ENCODE measurements at places on chromosomes 11 and 22. TPM values are rescaled to one million over a fixed set of nuclear protein-coding genes. Genes with fewer than 3 reads are reported as not detected.

NUCB2 gene
- 93.3 TPM for total RNA-seq

- no peak overlapping the region for H3K27ac ChIP-seq
- H3K36me3 ChIP-seq = no peaks in the 10 kb centered on the region
- no peak for DNase-seq
- H3K27me3 ChIP-seq = no peaks in the 10 kb centered on the region
- no peaks in the 10 kb centered on the region for H3K4me1 ChIP-seq
- H3K4me3 ChIP-seq = no peak overlapping the region
Measured at GRCh38 chr11:21316591-21316990, 647.2 kb downstream of the NELL1 start.

DNA sequence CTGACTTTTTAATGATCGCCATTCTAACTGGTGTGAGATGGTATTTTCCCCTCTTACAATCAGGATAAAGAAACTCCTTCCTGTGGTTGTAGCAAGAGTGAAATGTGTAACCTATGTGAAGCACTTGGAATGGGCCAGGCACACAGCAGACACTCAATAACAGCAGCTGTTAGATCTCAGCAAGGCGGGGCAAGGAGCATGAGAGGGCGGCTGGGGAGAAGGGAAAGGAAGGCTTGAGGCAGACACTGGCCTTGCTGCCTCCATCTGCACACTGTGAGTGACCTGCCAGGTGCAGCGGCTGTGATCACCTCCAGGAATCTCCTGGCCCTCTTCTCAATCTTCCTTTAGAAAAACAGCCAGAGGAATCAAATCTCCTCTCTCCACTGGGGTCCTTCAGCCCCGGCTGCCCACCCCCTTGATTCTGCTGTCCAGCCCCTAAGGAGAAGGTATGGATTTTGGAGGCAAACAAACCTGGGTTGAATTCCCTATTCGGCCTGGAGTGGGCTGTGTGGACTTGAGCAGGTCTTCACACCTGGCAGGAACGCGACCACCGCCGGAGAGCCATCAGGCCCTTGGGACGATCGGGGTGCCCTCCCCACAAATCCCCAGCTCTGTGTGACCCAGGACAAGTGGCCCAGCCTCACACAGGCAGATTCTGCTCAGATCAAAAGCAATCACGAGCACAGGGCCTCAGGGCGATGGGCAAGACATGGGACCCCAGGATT lies 49.0 kb downstream of the RPUSD4 start:
- H3K27ac ChIP-seq = peak overlapping the region; percentile 88
- no peaks in the 10 kb centered on the region for H3K27me3 ChIP-seq
- H3K36me3 ChIP-seq = no peaks in the 10 kb centered on the region
- DNase-seq = peak; percentile 37
- H3K4me3 ChIP-seq = no peak overlapping the region

GRCh38 chr22:49659924-49660315 lies 167.8 kb downstream of the BRD1 start:
- H3K4me3 ChIP-seq = no peak overlapping the region
- no peak overlapping the region for H3K27ac ChIP-seq
- H3K36me3 ChIP-seq = no peaks in the 10 kb centered on the region

DNA sequence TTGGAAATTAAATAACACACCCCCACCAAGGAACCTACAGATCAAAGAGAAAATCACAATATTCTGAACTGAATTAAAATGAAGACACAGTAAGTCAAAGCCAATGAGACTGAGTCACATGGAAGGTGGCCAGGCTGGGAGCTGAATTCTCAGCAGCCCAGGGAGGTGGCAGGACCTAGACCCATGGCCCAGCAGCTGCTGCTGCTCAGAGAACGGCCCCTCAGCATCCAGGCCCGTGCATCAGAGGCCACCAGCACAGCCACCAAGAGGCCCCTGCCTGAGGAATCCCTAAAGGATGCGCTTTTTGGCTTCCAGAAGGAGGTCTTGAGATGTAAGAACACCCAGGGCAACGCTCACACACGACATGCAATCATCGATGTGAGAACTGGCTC lies 35.0 kb downstream of the TBX1 start:
- H3K36me3 ChIP-seq = no peaks in the 10 kb centered on the region
- H3K4me3 ChIP-seq = no peak overlapping the region

DNA sequence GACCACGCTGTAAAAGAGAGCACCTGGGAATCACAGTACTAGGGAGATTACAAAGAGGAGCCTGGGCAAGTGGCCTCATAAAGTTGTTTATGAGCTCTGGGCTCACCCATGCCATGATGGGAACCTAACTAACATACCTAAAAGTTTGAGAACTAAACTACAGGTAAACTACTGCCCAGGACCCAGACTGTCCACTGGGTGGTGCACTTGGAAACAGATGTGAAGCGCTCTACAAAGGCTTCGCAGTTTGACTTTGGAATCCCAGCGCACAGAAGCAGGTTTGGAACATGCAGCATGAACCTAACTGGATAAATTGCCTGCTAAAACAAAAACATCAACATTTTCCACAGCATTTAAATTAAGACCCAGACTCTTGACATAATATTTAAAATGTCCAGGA lies 418.6 kb downstream of the FAM181B start:
- no peaks in the 10 kb centered on the region for H3K27me3 ChIP-seq
- DNase-seq = no peak
- H3K4me1 ChIP-seq = no peaks in the 10 kb centered on the region
- H3K27ac ChIP-seq = no peak overlapping the region
- H3K36me3 ChIP-seq = no peaks in the 10 kb centered on the region

DNA sequence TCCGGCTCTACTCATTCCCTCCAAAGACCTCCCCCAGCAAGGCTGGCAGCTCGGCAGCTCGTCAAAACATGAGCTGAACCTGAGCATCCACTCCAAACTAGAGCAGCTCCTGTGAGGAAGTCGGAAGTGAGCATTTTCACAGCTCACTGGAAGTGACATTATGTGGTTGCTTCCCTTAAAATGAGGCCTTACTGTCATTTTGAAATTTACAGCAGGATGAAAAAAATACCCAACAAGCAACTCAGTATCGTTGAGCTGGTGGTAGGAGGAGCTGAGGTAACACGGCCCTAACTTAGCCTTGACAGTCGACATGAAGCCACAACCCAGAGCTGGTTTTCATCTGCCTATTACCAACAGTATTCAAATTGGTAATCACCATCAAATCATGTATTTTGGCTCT lies 38.0 kb upstream of the ARFGAP3 start:
- H3K27ac ChIP-seq = no peak overlapping the region
- H3K27me3 ChIP-seq = no peaks in the 10 kb centered on the region
- H3K4me1 ChIP-seq = no peaks in the 10 kb centered on the region
- no peaks in the 10 kb centered on the region for H3K36me3 ChIP-seq
- DNase-seq = no peak

- H3K27me3 ChIP-seq = no peaks in the 10 kb centered on the region
- no peaks in the 10 kb centered on the region for H3K4me1 ChIP-seq
- no peak for DNase-seq
- no peak overlapping the region for H3K4me3 ChIP-seq
Measured at GRCh38 chr11:126328444-126328843, 24.6 kb downstream of the DCPS start.

- no peaks in the 10 kb centered on the region for H3K27me3 ChIP-seq
- peak; percentile 63 for DNase-seq
- no peaks in the 10 kb centered on the region for H3K36me3 ChIP-seq
- peak overlapping the region; percentile 80 for H3K4me3 ChIP-seq
Measured at GRCh38 chr11:62601122-62601371, 618 bp downstream of the MTA2 start.

- H3K36me3 ChIP-seq = no peaks in the 10 kb centered on the region
- no peak overlapping the region for H3K4me3 ChIP-seq
- no peak overlapping the region for H3K27ac ChIP-seq
- DNase-seq = no peak
- no peaks in the 10 kb centered on the region for H3K4me1 ChIP-seq
Measured at GRCh38 chr22:47780281-47780875, 1017.9 kb downstream of the TBC1D22A start.

DNA sequence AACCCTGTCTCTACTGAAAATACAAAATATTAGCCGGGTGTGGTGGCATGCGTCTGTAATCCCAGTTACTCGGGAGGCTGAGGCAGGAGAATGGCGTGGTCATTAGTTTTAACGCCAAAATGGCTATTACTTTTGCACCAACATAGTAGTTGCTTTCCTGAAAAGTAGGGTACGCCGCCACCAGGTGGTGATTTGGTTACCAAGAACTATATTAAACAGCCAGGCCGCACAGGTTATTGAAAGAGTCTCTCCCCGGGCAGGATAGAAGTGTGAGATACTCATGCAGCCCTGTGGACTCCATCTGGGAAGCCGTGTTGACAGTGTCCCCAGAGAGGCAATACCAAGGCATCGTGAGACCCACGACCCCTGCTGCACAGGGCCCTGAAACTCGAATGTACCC lies 24.6 kb upstream of the LRRC32 start:
- no peak overlapping the region for H3K4me3 ChIP-seq
- no peaks in the 10 kb centered on the region for H3K36me3 ChIP-seq
- no peaks in the 10 kb centered on the region for H3K4me1 ChIP-seq

CHRM1 gene
- not detected for total RNA-seq

DNA sequence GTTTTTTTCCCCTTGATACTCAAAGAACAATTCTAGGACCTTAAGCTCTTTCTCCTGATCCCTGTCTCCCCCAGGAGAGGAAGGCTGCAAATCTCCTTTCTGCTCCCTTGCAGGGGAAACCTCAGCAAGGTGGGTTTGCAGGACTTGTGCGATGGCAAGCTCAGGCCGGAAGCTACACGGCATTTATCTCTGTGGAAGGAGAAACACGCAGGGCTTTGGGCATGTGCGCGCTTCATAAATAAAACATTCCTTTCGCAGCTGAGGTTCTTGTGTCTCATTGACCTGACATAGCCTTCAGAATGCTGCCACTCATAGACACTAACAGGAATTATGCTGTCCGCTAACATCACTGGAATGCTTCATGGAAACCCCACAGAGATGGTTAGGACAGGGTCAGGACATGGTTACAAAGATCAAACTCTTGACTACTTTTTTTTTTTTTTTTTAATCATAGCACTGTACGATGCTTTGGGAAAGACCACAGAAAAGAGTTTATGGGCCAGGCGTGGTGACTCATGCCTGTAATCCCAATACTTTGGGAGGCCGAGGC lies 42.6 kb downstream of the SLN start:
- no peak overlapping the region for H3K27ac ChIP-seq
- no peak overlapping the region for H3K4me3 ChIP-seq
- no peaks in the 10 kb centered on the region for H3K27me3 ChIP-seq
- no peaks in the 10 kb centered on the region for H3K36me3 ChIP-seq
- H3K4me1 ChIP-seq = no peaks in the 10 kb centered on the region

DNA sequence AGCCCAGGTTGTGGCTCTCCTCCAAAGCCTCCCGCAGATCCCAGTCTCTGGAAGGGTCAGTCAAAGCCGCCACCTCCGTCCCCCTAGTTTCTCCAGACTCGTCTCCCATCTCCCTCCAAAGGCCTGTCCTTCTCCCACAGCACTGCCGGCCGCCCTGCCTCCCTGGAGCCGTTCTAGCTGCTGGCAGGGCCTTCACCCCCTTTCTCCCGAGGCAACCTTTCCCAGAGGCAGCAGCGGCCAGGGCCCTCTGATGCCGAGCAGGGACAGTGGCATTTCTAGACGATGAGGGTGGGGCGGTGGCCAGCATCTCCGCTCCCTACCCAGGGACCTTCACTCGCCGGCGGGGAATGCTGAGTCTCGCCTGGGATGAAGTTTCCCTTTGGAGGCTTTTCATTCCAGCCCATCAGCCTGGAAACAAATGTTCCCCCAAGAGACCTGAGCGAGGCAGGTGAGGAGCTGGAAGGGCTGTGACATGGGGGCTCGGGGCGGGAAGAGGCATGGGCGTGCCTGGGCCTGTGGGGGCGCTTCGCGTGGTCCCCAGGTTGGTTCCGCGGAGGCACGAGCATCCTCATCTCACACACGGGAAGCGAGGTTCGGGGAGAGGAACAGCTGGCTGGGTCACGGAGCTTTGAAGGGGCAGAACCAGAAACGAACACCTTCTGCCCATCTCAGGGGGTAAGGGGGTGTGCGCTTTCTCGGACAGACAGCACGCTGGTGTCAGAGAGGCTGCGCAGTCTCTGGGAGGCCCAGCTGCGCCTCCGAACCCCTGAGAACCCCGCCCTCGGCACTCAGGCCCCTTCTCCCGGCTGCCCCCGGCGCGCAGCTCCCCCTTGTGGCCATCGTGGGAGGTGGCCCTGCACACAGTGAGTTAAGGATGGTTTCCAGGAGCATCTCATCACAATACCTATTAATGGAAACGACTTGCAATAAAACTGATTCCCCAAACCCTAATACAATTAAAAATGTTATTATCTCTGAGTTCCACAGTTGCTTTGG lies 18.1 kb upstream of the KLHL35 start:
- no peaks in the 10 kb centered on the region for H3K36me3 ChIP-seq
- H3K27me3 ChIP-seq = no peaks in the 10 kb centered on the region
- H3K4me3 ChIP-seq = no peak overlapping the region
- H3K27ac ChIP-seq = no peak overlapping the region
- no peak for DNase-seq
- H3K4me1 ChIP-seq = peaks cover 9% of the 10 kb centered on the region

DNA sequence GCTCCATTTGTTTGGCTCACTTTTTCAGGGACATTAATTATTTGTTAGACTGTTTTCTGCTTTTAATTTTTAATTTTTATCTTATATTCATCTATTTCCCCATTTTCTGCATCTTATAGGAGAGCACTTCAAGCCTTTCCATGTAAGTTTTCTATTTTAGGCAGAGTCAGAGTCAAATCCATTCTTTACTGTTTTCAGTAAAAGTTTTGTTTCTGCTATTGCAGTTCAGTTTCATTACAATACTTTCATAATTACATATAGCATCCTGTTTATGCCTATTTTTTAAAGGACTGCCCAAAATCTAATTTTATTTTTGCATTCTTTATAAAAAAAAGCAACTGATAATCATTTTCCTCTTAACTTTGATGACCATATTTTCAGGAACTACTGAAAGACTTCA lies 3.8 kb upstream of the OR10A5 start:
- no peak for DNase-seq
- no peaks in the 10 kb centered on the region for H3K4me1 ChIP-seq
- no peaks in the 10 kb centered on the region for H3K36me3 ChIP-seq
- no peaks in the 10 kb centered on the region for H3K27me3 ChIP-seq
- H3K27ac ChIP-seq = no peak overlapping the region

GRCh38 chr22:17675584-17675983 lies 37.0 kb downstream of the BCL2L13 start:
- H3K36me3 ChIP-seq = no peaks in the 10 kb centered on the region
- H3K27me3 ChIP-seq = no peaks in the 10 kb centered on the region
- DNase-seq = no peak
- no peak overlapping the region for H3K4me3 ChIP-seq
- H3K27ac ChIP-seq = no peak overlapping the region

GRCh38 chr22:46453829-46454503 lies 83.5 kb downstream of the CELSR1 start:
- H3K4me1 ChIP-seq = no peaks in the 10 kb centered on the region
- H3K36me3 ChIP-seq = no peaks in the 10 kb centered on the region
- no peak for DNase-seq

TMEM191B gene
- total RNA-seq = 2.6 TPM

BRSK2 gene
- total RNA-seq = 1.5 TPM

DNA sequence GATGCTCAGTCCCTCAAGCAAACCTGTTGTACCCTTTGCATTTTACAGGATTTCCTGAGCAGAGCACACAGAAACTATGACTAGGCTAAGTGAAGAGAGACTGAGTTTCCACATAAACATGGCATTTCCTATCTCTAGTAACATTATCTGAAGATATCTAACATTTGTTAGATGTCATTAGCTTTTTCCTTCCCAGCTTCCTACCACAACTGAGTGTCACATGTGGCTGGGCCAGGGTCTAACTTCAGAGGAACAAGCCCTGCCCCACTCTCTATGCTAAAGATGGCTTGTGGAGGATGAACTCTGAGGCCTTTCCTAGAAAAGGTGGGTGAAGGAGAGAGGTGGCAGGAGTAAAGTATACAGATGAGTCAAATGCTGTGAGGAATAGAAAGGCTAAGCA lies 16.5 kb downstream of the C22orf42 start:
- H3K36me3 ChIP-seq = no peaks in the 10 kb centered on the region
- no peak overlapping the region for H3K27ac ChIP-seq
- no peaks in the 10 kb centered on the region for H3K4me1 ChIP-seq
- H3K27me3 ChIP-seq = no peaks in the 10 kb centered on the region
- no peak overlapping the region for H3K4me3 ChIP-seq

LRRN4CL gene
- total RNA-seq = 36.9 TPM
